ENCODE measurements at places on chromosomes 3 and 15.

GRCh38 chr3:83928391-83928790 lies 1030.4 kb upstream of the CADM2 start:
- DNase-seq, result no peak

- no peak for DNase-seq
Observed at GRCh38 chr3:107142171-107142570, 235.1 kb upstream of the CCDC54 start.

DNA sequence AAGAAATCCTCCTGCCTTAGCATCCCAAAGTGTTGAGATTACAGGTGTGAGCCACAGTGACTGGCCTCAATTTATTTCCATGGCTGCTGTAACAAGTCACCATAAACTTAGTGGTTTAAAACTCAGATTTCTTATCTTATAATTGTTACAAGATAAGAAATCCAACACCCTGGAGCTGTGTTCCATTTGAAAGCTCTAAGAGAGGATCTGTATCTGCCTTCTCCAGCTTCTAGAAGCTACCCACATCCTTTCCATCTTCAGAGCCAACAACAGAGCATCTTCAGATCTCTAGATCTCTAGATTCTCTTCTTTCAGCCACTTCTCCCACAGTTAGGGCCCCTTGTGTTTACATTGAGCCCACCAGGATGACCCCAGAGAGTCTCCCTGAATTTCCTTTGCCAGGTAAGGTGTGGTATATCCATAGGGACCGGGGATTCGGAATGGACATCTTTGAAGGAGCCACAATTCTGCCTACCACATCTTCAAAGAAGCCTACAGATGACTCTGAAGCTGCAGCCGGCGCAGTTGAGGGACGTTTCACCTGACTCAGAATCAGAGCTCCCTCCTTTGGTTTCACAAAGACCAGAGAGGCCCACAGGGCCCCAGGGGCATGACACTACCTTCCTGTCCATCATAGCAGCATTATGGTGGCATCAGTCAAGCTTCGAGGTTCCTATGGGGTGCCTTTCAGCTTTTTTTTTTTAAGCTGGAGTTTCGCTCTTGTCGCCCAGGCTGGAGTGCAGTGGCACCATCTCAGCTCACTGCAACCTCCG lies 87.0 kb upstream of the IGF1R start:
- DNase-seq, result no peak

DNA sequence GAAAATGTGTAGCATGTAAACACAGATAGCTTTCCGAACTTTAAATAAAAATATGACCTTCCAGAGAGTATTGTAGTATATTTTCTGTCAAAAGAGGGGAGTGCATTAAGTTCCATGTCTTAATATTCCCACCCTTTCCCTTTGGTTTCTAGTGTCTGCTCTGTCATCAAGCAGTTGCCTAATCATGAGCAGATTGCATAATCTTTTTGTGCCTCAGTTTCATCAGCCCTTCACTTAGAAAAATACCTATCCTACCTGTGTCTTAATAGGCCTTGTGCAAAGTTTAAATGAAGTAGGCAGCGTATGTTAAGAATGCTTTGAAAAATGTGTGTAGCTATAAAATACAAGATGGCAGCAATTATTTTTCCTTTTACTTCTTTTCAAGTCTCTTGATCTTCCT lies 52.8 kb downstream of the CALML4 start:
- DNase-seq, result no peak

DNA sequence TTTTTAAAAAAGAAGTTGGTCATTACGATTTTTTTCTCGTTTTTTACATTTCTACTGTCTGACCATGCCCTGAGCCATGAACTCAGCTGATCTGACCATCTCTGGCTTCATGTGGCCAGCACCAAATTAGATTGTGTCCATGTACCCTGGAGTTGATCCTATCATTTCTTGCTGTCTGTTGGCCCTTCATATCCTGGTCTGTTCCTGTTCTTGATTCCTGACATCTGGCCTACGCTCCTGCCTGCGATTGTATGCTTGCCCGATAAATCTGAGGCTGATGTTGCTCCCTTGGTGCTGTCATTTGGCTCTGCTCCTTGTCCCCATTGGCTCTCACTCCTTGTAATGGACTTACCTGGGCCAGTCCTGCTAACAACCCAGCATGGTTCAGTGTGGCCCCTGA lies 89.8 kb upstream of the IGSF10 start:
- no peak for DNase-seq
